ENCODE measurements at places on chromosomes 3 and 15.

DNA sequence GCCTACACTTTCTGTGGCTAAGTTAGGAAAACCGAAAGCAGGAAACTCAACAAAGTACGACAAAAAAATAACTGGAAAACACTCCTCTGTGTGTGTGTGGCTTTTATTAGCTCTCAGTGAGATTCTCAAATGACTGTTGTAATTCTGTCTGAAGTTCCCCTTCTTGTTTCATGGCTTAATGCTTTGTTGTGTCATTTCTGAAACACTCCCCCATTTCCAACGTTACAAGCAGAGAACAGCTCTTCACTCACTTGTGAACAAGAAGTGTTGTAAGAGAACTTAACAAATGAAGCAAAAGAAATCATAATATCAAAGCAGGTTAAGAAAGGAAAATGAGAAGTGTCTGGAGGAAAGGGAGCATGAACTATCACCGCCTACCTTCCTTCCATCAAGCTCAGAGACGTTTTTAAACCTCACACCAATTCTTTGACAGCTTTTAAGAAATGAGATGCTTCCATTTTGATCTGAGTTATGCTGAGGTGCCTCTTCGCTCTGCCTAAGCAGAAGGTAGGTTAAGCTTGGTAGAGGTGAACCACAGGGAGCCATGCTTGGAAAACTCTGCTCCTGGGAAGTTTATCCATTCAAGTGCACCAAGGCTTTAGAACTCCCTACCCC, 12.4 kb upstream of the SEC62 start:
- no peak overlapping the region for H3K4me3 ChIP-seq
- H3K27ac ChIP-seq: no peak overlapping the region
- H3K4me1 ChIP-seq: no peaks in the 10 kb centered on the region
- H3K27me3 ChIP-seq: no peaks in the 10 kb centered on the region

- peaks cover 5% of the 10 kb centered on the region for H3K4me1 ChIP-seq
- H3K36me3 ChIP-seq: peaks cover 2% of the 10 kb centered on the region
- no peaks in the 10 kb centered on the region for H3K27me3 ChIP-seq
- DNase-seq: no peak
Observed at GRCh38 chr3:71693641-71694040, 31.6 kb downstream of the EIF4E3 start.

DNA sequence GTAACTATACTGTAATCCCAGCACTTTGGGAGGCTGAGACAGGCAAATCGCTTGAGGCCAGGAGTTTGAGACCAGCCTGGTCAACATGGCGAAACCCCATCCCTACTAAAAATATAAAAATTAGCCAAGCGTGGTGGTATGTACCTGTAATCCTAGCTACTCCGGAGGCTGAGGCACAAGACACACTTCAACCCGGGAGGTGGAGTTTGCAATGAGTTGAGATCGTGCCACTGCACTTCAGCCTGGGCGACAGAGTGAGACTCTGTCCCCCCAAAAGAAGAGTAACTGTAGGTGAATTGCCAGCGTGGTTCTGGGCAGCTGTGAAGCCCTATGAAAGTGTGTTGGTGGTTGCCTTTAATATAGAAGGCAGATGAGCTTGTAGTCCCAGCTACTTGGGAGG, 95.9 kb downstream of the SLCO3A1 start:
- H3K27me3 ChIP-seq: no peaks in the 10 kb centered on the region
- no peak overlapping the region for H3K4me3 ChIP-seq
- H3K36me3 ChIP-seq: no peaks in the 10 kb centered on the region
- no peak for DNase-seq

- no peak overlapping the region for H3K4me3 ChIP-seq
- no peak for DNase-seq
- H3K27ac ChIP-seq: no peak overlapping the region
- H3K4me1 ChIP-seq: no peaks in the 10 kb centered on the region
- no peaks in the 10 kb centered on the region for H3K27me3 ChIP-seq
Observed at GRCh38 chr3:37125195-37126073, 48.9 kb downstream of the LRRFIP2 start.

DNA sequence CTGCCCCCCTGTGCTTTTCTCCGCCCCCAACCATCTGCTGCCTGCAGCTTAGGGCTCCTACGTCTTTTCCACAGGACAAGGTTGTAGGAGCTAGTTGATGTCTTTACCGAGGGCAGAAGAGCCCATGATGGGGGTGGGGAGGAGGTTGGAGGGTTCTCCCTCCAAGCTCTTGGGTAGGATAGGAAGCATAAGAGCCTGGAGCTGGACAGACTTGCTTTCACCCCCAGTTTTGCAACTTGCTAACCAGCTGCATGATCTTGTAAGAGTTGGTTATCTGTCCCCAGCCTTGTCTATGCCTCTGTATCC, 856 bp downstream of the ABCF3 start:
- no peak overlapping the region for H3K27ac ChIP-seq
- H3K27me3 ChIP-seq: no peaks in the 10 kb centered on the region
- H3K4me3 ChIP-seq: peak overlapping the region; percentile 98
- H3K36me3 ChIP-seq: peaks cover 59% of the 10 kb centered on the region
- no peak for DNase-seq
- no peaks in the 10 kb centered on the region for H3K4me1 ChIP-seq

- H3K36me3 ChIP-seq: no peaks in the 10 kb centered on the region
- H3K4me3 ChIP-seq: no peak overlapping the region
- H3K4me1 ChIP-seq: no peaks in the 10 kb centered on the region
Observed at GRCh38 chr3:152322756-152323155, 54.0 kb downstream of the MBNL1 start.

All from trophoblast cell (in vitro differentiated cells and primary cell).